ENCODE measurements at places on chromosomes 4 and X.

- DNase-seq: no peak
These were observed 328.3 kb upstream of the RPS6KA3 start for GRCh38 chrX:20594985-20595384.

- no peak for DNase-seq
These were observed 67.0 kb downstream of the HTRA3 start for GRCh38 chr4:8336412-8337075.

DNA sequence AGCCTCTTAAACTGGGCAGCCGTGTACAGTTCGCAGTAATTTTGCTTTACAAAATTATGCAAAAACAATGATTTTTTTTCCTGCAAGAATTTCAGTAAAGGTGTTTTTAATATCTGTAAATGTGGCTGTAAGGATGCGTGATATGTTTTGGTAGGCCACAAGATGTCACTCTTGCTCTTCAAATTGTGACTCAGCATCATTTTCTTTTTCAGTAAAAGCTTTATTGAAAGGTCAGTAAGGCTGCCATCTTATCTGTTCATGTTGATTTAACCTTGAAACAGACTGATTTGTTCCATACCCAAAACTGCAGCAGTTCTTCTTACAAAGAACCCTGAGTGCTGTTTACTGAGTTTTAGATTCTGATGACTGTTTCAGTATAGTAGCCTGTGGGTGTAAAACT is 39.9 kb downstream of the TXLNG start:
- no peak for DNase-seq

DNA sequence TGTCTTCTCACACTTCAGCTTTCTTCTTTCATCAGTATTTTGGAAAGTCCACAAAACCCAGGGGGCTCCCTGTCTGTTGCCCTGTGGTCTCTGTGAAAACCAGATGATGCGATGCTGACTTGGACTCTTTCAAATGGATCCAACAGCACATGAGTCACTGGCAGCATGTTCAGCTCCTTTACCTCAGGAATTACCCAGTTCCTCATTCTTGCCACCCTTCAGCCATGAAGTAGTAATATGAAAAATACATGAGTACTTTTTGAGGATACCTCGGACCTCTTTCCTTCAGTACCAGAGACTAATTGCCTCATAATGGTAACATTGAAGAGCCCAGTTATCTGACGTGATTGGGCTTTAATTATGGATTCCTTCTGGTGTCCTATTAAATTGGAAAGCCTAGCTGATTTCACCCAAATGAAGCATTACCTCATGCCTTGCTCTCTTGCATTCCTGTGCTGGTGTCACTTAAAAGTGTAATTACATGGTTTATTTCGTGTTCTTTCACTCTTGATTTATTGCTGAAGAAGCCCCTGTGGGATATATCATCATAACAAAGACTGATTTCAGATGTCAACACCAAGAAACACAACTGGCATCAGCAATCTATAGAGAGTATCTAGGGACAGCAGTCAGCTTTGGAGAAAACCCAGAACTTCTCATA is 63.4 kb downstream of the NFKB1 start:
- DNase-seq: no peak

- no peak for DNase-seq
These were observed 79.2 kb downstream of the TMEM164 start for GRCh38 chrX:110082161-110082560.

DNA sequence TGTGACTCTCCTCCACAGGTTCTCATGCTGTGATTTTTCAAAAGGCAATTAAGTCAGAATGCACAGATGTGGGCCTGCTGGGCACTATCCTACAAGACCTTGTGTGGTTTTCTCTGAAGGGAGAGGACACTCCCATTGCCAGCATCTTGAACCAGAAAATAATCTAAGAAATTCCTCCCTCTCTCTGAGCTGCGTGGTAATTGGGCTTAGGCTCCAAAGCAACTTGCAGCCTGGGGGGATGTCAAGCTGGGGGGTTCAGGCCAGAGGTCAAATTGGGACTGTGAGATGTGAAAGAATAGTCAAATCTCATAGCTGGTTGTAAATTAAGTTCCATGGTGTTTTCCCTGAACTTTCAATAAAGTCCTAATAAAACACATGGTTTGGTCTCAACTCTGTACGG is 350.6 kb upstream of the SLC7A11 start:
- DNase-seq: no peak

DNA sequence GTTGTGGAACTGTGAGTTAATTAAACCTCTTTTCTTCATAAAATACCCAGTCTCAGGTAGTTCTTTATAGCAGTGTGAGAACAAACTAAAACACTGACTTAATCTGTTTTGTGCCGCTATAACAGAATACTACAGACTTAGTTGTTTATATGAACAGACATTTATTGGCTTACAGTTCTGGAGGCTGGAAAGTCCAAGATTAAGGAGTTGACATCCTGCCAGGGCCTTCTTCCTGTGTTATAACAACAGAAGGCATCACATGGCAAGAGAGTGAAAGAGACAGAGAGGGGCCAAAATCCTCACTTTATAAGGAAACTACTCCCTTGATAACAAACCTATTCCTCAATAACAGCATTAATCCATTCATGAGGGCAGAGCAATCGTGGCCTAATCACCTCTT is 42.5 kb upstream of the KCNIP4 start:
- no peak for DNase-seq

GRCh38 chr4:149293046-149293649 is 522.5 kb downstream of the IQCM start:
- DNase-seq: no peak

GRCh38 chr4:32658019-32658418 is 1937.8 kb downstream of the PCDH7 start:
- no peak for DNase-seq

- no peak for DNase-seq
These were observed 51.5 kb upstream of the FAM241A start for GRCh38 chr4:112093636-112094202.

DNA sequence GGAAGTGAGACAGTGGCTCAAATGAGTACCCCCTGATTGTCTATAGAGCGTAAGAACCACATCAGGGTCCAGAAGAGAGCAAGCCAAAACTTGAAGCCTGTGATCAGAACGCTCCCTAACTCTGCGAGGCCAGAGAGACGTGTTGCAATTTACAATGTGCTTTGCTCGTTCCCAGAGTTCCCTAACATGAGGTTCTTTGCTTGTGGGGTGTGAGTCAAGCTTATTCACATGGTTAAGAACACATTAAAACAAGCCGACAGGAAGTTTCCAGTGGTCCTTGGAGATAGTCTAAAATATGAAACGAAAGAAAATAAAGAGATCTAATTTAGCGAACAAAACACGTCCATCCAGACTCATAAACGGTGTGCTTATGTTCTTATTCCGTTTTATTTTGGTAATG is 702.3 kb downstream of the TRIML1 start:
- DNase-seq: no peak

- DNase-seq: no peak
These were observed 10.9 kb upstream of the F11 start for GRCh38 chr4:186255122-186255521.

GRCh38 chr4:2072971-2073807 is 14.1 kb downstream of the NAT8L start:
- DNase-seq: no peak

DNA sequence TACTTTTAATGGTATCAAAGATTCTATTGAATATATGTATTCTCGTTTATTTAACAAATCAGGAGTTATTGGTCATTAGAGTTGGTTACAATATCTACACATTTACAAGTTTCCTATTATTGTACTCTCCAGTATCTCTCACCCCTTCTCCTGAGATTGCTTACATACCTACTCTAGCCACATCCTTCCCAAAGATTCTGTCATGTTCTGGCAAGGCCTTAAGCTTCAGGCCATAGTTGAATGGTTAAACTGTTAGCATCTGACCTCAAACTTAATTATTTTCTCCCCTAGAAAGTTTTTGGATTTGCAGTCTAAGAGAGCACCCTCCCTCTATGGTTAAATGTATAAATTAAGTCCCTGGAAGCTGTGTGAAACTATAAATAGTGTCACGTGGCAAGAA is 784.2 kb downstream of the GLUD2 start:
- no peak for DNase-seq

- no peak for DNase-seq
These were observed 62.3 kb upstream of the TLL1 start for GRCh38 chr4:165810726-165811125.

DNA sequence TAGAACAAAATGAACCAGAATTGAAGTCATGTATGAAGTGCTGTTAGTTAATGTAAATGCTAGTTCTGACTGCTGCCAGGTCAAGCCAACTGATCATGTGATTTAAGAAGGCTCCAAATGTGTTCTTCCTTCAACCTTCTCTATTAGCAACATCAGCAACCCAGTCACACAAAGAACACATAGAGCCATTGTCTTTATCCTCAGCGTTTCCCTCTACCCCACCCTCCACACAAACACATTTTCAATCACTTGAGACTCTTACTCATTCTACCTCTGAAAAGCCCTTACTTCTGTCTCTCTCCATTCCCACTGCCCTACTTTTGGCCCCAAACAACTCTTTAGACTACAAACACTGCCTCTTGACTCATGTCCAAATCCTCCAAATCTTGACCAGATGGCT is 89.7 kb upstream of the KDR start:
- DNase-seq: no peak

DNA sequence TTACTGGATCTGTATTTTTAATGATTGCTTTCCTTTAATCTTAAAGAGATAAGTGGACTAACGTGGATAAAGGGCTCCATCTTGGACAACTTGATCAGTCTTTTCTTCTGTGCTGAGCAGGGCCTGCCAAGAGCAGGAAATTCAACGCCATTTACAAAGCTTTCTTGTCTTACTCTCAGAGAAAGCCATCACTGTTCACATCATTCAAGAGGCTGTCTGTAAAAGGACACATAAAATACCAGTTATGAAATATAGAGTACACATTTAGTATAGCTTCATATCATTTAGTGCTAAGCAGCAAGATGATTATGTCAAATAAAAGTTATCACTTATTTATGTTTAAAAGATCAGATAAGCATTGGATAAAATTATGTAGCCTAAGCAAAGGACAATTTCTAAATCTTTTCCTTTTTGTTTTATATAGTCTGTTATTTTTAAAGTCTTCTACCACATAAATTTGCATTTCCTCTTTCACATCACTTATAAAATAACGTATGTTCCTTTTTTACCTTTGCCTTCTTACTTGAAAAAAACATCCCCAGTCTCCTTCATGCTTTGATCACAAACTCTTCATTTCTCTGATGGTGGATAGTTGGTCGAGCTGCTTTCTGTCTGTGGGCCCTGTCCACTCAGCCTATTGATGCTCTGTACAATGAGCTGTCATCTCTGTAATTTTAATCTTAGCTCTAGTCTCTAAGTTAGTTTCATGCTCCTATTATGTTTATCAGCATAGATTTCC is 2.1 kb upstream of the CCNG2 start:
- no peak for DNase-seq

GRCh38 chr4:40808926-40809457 is 59.2 kb downstream of the NSUN7 start:
- no peak for DNase-seq

DNA sequence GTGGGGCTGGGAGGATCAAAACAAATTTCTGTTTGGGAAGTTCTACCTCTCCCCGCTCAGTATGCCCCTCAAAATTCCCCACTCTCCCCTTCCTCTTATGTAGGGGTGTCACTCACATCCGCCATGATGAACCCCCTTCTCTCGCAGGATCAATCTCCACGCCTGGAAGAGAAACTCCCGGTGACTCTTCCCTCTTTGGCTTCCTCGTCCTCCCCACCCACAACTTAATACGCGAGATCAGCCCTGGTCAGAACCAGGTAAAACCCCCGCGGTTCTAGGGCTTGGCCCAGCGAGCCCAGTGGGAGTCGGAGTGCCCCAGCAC is 427 bp downstream of the LAMTOR3 start:
- DNase-seq: no peak

GRCh38 chr4:14929669-14930068 is 72.6 kb upstream of the CPEB2 start:
- no peak for DNase-seq

DNA sequence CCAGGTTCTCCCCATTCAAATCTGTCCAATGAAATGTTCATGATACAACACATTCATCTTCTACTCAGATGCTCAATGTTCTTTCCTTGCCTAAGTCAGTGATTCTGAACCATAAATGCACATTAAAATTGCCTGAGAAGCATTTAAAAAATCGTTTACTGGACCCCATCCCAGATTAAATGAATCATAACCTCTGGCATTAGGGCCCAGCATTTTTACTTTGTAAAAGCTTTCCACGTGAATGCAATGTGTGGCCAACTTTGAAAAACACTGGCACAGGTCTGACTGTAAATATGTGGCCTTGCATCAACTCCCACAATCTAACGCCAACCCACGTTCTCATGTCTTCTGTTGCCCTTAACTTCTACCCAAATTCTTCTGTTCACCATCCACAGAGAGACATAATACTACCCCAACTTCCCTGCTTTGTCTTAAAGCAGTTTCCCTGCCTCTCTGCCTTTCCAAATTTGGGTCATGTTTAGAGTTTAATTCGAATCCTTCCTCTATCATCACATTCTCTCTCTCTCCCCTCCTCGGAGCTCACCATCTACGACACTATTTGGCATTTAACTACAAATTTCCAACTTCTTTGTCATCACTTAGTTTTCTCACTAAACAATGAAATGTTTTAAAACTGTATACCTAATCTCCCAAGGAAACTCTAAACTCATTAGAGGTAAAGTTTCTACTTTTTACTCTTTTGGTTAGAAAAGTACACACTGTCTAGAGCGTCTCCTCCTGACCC is 78.7 kb downstream of the PRKG2 start:
- DNase-seq: no peak

GRCh38 chr4:146647615-146648460 is 9.1 kb downstream of the POU4F2 start:
- DNase-seq: no peak

DNA sequence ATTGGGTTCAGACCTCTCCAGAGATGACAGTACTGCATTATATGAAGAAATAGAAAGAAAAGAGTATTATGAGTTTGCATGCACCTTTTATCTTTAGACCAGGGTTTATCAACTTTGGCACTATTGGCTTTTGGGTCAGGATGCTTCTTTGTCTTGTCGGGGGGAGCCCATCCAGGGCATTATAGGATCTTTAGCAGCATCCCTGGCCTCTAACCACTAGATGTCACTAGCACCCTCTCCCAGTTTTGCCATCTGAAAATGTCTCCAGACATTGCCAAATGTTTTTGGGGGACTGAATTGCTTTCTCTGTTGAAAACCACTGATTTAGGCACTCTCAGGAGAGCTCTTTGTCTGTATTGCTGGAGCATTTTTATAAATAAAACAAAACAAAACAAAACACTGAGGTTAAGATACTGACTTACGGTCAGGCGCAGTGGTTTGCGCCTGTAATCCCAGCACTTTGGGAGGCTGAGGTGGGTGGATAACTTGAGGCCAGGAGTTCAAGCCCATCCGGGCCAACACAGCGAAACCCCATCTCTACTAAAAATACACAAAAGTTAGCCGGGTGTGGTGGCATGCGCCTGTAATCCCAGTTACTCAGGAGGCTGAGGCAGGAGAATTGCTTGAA is 23.6 kb downstream of the CA5B start:
- peak; percentile 44 for DNase-seq
